NCI-H2029 treated with DMSO at 0.1 percent for 48 hours (cell line): ENCODE measurements at places on chromosomes 12 and 14.

GRCh38 chr14:68682166-68683103, 110.4 kb downstream of the ZFP36L1 start:
- no peak for DNase-seq

DNA sequence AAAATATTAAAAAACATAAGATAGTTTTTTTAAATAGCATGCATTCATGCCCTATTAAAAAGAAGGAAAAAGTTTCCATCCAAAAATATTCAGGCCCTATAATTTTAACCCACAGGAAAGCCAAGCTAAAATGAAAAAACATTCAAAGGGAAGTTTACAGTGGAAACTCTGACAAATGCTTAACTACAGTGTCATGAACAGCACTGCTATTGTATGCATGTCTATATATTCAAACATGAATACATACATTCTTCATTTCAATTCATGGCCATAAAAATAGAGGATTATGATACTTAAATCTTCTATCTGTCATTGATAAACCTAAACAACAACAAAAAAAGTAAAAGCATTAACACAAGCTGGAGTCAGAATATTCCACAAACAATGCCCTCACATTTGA, 67.4 kb downstream of the PPP2R5E start:
- no peak for DNase-seq

- DNase-seq: no peak
These were observed 59.2 kb upstream of the ZDHHC17 start for GRCh38 chr12:76704693-76705092.

DNA sequence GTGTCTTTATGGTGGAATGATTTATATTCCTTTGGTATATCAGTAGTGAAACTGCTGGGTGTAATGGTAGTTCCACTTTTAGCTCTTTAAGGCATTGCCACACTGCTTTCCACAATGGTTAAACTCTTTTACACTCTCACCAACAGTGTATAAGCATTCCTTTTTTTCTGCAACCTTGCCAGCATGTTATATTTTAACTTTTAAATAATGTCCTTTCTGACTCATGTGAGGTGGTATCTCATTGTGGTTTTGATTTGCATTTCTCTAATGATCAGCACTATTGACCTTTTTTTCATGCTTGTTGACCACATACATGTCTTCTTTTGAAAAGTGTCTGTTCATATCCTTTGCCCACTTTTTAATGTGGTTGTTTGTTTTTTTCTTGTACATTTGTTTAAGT, 142.5 kb downstream of the MSRB3 start:
- no peak for DNase-seq

- DNase-seq: no peak
These were observed 27.3 kb downstream of the CKAP4 start for GRCh38 chr12:106220536-106220935.

DNA sequence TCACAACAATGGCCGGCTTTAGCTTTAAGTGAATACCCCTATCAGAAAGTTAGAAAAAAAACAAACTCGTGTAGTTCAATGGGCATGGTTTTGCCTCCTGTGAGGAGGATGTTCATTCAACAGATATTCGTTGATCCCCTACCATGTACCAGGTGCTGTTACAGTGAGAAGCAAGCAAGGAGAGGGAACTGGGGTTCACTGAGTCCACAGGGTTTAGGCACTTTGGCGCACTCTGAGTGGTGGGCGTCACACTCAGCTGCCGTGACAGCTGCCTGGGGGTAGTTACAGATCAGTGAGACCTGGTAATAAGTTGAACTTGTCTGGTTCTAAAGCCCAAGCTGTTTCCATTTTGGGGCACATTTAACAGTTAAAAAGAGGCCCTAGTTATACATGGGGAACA, 74.2 kb downstream of the PAPOLA start:
- DNase-seq: no peak

DNA sequence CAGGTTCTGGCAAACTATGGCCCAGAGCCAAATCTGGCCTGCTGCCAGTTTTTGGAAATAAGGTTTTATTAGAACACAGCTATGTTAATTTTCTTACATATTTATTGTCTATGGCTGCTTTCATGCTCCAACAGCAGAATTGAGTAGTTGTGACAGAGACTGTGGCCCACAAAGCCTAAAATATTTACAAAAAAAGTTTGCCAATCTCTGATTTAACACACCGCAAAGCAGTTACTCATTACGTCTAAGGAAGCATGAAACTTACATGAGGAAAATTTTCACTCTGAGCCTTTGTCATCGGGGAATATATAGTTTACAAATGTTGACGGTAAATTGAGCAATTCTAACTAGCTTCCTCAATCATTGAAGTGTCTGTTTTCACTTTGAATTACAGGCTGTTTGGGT, 96.5 kb downstream of the UNC79 start:
- DNase-seq: no peak

DNA sequence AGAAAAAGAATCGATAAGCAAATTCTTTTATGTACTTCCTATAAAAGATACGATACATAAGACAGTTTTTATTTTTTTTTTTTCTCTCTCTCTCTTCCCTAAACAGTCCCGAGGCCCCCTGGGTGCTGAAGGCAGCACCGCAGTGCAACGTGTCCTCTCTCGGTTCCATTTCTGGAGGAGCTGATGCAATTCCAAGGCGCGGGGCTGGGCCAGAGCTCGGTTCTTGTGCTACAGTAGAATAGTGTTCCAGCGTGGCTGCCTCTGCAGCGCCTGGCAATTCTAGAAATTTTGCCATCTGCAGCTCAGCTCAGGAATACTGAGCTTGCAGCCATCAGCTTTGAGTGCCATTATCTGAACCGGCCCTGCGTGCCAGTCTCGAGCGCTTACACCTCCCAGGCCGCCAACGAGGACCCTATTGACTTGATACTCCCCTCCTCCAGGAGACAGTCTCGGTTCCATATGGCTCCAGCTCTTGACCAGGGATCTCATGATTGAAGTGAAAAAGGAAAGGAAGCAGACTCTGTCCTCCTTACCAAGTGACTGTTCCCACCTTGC, 630 bp downstream of the ALDH1L2 start:
- no peak for DNase-seq

- peak; percentile 19 for DNase-seq
These were observed 61.0 kb upstream of the PELI2 start for GRCh38 chr14:56057071-56057741.

- DNase-seq: no peak
These were observed 145.1 kb downstream of the ACSS3 start for GRCh38 chr12:81222846-81223592.

DNA sequence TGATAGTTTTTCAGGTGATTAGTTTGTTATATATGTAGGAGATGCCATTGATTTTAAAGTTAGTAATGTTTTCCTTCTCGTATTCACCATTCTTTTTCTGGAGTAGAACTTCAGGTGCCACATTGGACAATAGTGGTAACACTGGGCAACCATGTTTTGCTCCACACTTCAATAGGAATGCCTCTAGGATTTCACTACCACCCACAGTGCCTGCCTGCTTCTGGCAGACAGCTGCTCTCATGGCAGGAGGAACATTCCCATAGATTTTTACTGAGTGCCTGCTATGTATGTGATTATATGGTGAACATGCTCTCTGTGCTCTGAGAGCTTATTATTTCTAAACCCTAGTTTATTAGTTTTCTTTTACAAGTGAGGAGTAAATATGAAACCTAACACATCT, 53.7 kb downstream of the GCH1 start:
- DNase-seq: no peak

GRCh38 chr12:132222096-132222807, 78.0 kb downstream of the NOC4L start:
- DNase-seq: no peak

DNA sequence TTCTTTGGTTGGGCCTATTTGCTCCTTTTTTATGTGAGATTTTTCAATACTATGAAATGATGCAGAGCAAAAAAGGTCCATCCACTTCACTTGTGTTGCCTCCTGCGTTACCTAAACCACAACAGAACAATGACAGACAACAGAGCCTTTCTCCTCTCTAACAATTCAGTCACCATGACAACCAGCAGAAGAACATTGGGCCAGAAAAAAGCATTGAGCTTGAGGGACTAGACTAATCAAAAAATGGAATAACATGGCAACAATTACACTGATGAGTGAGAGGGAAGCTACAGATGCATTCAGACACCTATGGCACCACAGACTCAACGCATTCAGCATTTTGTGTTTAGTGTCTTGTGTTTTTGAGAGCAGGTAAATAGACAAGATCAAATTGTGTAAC, 44.6 kb upstream of the PTCSC3 start:
- peak; percentile 99 for DNase-seq

- no peak for DNase-seq
These were observed 45.3 kb downstream of the IFNG-AS1 start for GRCh38 chr12:68034567-68034966.

GRCh38 chr14:23110579-23111365, 6.0 kb upstream of the CIROP start:
- no peak for DNase-seq

DNA sequence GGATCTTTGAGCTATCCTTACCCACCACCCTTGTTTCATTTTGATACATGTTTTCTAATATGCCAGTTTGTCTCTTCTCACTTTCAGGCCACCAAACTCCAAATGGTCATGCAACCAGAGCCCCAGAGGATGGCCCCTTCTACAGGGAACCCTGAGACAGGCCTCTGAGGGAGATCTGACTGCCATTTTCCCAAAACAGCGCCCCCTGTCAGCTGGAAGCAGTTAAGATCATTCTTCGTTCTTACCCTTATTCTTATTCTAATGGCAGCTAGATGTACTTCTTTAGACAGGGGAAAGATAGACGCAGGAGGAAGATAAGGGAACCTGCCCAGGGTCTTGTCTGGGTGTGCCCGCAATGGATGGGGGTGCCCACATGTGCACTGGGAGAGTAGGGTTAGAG, 38.4 kb downstream of the C12orf56 start:
- DNase-seq: no peak

DNA sequence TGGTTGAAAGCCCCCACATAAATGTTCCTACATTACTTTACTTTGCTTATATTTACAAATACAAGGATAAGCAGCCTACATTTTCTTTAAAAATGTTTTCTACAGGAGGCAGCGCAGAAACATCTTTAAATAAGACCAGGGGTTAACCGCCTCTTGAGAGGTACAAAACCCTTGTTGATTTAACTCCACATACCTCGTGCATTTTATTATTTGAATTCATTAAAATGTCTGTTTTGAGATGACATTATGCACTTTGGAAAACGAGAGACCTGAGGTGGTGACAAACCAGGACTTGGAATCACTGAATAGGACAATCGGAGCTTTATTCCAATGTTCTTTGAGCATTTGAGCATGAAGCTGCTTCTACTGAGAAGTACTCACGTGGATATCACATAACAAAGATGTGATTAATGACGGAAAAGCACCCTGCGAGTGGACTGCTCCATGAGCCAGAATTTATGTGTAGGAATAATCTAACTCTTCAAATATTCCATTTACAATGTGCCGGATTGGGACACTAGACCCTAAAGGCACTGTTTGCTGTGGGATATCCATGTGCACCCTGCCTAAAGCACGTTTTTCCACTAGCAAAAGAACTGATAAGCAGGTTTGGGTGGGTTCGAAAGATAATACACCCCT, 746 bp upstream of the DUSP16 start:
- no peak for DNase-seq

DNA sequence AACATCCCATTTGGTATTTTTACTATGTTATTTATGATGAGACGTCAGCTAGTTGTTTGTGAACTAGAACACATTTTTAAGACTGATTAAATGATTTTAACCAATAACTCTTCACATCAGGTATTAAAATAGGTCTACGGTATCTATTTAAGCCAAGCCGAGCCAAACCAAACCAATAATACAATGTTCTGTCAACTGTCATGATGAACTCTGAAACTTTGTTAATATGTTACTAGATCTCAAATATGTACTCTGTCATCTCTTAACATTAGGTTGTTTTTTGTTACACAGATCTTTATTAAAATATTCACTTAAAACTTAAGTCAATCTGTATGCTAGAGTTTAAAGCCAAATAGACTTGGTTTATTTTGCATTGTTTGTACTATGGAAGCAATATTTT, 1.0 kb downstream of the ART4 start:
- no peak for DNase-seq

- no peak for DNase-seq
These were observed 168.1 kb upstream of the PELI2 start for GRCh38 chr14:55950135-55950534.

DNA sequence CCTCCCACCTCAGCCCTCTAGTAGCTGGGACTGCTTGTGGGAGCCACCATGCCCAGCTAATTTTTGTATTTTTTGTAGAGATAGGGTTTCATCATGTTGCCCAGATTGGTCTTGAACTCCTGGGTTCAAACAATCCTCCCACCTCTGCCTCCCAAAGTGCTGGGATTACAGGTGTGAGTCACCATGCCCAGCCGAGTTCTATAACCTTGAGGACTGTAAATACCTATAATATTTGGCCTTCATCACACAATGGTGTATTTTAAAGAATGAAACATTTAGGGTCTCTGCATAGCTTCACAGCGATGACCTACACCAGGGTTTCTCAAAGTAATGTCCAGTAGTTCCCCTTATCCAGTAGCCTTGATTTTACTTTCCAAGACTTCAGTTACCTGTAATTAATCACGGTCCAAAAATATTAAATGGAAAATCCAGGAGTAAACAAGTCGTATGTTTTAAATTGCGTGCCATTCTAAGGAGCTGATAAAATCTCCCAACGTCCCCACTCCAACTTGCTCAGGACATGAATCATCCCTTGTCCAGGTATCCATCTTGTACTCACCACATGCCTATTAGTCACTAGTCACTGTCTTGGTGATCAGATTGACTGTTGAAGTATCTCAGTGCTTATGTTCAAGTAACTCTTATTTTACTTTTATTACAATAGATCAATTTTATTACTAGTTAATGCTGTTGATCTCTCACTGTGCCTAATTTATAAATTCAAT, 368.2 kb downstream of the BTG1 start:
- no peak for DNase-seq

GRCh38 chr12:124497658-124498057, 69.8 kb downstream of the NCOR2 start:
- no peak for DNase-seq

DNA sequence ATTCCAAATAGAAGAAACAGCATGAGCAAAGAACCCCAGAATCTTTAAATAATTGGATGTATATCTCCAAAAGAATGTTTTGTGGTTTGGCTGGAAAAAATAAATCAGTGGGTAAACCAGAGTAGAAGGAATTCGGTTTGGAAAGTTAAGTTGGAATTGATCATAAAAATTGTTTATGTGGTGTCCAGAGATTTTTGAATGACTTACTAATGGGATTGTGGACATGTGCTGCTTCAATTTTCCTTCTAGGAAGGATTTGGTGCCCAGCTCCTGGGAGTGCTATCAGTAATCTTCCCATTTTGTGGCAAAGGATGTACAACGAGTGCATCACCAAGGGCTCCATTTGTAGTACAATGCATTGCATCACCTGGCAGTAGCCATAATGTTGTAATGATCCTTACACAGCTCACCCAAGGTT, 224.8 kb downstream of the SLC16A7 start:
- DNase-seq: no peak

- no peak for DNase-seq
These were observed 1.8 kb upstream of the CHST11 start for GRCh38 chr12:104454997-104455396.

- no peak for DNase-seq
These were observed 192.4 kb downstream of the TSPAN9 start for GRCh38 chr12:3269594-3269993.
